ENCODE measurements at places on chromosomes 13 and 19.

- no peak for DNase-seq
Measured at GRCh38 chr19:5288347-5288739, 52.3 kb downstream of the PTPRS start.

GRCh38 chr19:32599736-32600157 is 18.8 kb downstream of the PDCD5 start:
- DNase-seq, result peak; percentile 65

DNA sequence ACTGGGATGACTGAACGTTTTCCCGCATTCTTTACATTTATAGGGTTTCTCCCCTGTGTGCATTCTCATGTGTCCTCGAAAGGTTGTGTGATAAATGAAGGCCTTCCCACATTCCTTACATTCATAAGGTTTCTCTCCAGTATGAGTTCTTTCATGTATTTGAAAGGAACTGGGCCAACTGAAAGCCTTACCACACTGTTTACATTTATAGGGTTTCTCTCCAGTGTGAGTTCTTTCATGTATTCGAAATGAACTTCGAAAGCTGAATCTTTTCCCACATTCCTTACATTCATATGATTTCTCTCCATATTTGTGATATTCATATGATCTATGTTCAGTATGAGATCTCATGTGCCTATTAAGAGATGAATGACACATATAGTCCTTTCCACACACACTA is 19.4 kb downstream of the ZNF709 start:
- no peak for DNase-seq

DNA sequence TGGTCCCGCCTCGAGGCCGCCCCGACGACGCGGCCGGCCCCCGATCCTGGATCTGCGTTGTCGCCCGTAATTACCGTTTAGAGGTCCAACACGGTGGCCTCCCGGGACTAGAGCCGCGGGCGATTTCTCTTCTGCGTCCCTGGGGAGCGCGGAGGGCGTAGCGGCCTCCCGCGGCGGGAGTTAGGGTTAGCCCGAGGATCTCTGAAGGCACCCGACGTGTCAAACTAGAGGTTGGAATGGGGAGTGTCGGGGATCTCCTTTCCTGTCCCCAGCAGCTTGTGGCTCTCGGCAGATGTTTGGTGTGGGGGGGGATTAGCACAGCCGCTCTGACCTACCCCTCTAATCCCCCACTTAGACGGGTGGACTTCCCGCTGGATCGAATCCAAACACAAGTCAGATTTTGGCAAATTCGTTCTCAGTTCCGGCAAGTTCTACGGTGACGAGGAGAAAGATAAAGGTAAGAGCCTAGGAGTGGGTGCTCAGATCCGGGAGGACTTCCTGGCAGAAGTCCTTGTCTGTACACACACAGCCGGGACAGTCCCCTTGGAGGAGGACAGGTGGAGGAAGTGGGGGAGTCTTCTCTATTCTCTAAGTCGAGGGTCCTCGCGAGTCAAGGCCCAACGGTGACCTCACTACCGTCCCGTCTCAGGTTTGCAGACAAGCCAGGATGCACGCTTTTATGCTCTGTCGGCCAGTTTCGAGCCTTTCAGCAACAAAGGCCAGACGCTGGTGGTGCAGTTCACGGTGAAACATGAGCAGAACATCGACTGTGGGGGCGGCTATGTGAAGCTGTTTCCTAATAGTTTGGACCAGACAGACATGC is 581 bp downstream of the CALR start:
- peak; percentile 50 for DNase-seq

All from CD4-positive, alpha-beta T cell treated with Interleukin-21 for 1 hour (primary cell).